Astrocyte (in vitro differentiated cells and primary cell): ENCODE measurements at places on chromosomes 2 and 18.

GRCh38 chr2:144712550-144712940 lies 192.6 kb upstream of the ZEB2 start:
- peak; percentile 60 for DNase-seq
- H3K4me3 ChIP-seq: no peak overlapping the region
- H3K36me3 ChIP-seq: no peaks in the 10 kb centered on the region
- H3K4me1 ChIP-seq: no peaks in the 10 kb centered on the region
- no peak overlapping the region for H3K27ac ChIP-seq

DNA sequence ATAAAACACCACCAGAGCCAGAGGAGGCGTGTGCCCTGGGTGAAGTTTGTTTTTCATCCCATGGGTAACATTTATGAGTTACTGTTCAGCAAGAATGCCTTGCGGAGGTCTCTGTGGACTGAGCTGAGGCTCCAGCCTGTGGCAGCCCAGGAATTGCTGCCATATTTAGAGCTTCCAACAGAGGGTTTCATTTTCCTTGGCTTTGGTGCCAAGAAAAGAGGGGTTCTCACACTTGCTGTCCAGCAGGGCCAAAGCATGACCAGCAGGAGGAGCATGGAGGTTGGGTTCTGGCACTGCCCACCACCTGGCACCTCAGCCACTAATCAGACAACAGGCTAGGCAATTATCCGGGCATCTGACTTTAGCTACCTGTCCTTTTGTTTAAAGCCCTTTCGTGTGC lies 36.7 kb downstream of the EPAS1 start:
- H3K27me3 ChIP-seq: no peaks in the 10 kb centered on the region
- DNase-seq: no peak
- peaks cover 56% of the 10 kb centered on the region for H3K4me1 ChIP-seq
- peak overlapping the region; percentile 79 for H3K27ac ChIP-seq
- H3K4me3 ChIP-seq: no peak overlapping the region

DNA sequence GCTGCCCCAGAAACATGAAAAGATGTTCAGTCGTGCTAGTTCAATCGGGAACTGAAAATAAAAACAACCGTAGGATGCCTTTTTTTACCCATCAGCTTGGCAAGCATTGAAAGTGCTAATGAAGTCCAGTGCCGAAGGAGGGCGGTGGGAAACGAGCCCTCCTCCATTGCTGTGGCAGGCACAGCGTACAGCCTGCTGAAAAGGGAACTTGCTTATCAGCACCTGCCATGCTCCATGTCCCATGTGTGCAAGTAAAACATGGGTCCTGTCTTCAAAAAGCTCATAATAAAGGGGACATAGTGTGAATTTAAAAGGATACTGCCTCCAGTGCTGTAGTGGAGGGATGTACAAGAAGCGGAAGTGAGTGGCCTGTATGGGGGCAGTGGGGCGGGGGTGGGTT lies 82.4 kb downstream of the ARMC9 start:
- peaks cover 5% of the 10 kb centered on the region for H3K4me1 ChIP-seq
- H3K36me3 ChIP-seq: peaks cover 30% of the 10 kb centered on the region
- H3K4me3 ChIP-seq: no peak overlapping the region
- H3K27me3 ChIP-seq: no peaks in the 10 kb centered on the region
- no peak for DNase-seq

DNA sequence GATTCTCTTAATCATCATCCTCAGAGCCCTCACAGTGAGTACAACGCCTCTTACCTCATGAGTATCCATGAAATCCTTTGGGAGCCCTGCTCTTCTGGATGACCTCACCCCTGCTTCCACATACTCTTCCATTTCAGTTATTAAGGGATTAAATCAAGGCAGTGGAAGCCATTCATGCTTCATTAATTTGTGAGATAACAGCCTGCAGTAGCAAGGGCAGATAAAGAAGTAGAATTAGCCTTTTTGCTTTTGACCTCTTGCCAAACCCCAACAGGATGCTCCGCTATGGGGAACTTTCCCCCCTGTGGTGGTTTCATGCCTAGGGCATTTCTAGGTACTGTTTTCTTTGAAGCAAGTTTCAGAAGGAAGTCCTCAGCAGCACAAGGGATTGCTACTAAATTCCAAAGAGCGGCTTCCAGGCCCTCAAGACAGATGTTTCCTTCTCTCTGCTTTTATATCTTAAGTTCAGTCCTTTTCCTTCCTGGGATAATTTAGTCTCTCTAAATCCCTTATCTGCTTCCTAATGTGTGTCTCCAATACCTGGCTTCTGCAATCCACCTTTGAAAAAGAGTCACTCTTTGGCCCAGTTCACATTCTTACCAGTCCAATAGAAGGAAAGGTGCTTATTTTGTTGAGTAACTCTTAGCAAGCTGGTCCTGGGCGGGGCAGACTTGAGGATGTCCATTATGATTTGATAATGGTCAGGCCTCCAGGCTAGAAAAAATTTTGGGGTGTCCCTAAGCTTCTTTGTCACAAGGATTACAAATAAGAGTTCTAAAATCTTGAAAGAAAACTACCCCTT lies 76.9 kb downstream of the MYO1B start:
- peak overlapping the region; percentile 60 for H3K27ac ChIP-seq
- no peaks in the 10 kb centered on the region for H3K27me3 ChIP-seq
- no peaks in the 10 kb centered on the region for H3K36me3 ChIP-seq
- DNase-seq: peak; percentile 95
- no peak overlapping the region for H3K4me3 ChIP-seq

GRCh38 chr2:150212722-150213171 lies 274.7 kb downstream of the RND3 start:
- no peak overlapping the region for H3K27ac ChIP-seq
- no peaks in the 10 kb centered on the region for H3K36me3 ChIP-seq
- peak; percentile 39 for DNase-seq
- H3K4me1 ChIP-seq: no peaks in the 10 kb centered on the region
- no peak overlapping the region for H3K4me3 ChIP-seq

DNA sequence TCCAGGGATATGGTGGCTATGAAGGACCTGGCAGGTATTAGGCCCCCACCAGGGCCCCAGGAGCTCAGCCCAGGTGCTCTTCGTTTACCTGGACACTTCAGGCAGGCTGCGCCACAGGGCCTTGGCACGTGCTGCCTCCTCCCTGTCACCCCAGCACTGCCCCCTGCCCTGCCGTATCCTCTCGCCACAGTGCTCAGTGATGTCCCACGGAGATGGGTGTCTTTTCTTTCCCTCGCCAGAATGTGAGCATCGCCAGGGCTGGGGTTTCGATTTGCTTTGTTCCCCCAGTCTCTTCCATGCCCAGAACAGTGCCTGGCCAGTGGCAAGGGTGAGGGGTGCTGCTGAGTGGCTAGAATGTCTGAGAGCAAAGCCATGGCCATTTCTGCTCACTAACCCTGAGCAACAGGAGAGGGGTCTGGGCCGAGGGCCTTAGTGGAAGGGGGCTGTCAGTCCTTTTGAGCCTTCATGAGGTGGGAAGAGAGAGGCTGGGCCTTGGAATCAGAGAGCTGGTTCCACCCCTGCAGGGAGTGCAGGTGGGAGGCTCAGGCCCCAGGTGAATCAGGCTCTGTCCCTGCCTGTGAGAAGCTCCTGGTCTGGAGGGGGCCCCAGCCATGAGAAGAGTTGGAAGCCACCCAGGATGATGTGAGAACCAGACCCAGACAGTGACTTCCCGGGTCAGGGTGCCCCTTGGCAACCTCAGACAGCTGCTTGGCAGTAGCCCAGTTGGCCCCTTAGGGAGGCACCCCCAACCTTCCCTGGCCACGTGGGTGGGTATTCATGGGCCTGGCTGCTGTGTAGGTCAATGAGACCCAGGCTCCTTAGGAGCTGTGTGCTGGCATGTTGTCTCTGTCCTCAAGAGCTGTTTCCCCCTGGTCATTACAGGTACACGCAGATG lies 129.9 kb upstream of the HS6ST1 start:
- H3K36me3 ChIP-seq: no peaks in the 10 kb centered on the region
